ENCODE measurements at places on chromosomes 5 and 9.

DNA sequence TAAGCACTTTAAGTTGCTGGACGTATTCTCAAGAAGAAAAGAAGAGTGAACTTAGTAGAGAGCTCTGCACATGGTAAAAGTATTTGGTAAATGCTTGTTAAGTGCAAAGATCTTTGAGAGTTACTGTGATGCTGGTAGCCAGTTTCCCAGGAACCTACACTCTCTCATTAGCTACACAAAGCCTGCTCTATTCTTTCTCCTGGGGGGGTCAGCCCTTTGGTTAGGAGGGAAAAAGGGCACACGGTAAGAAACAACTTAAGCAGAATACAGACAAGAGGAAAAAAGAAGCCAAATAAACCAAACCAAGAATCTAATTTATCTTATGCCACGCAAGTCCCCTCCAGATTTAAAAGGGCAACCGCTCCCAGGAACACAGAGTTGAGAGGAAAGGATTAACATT, 1100.1 kb upstream of the CDH10 start:
- no peak for DNase-seq

GRCh38 chr9:119298076-119298853, 71.0 kb downstream of the BRINP1 start:
- DNase-seq = no peak

DNA sequence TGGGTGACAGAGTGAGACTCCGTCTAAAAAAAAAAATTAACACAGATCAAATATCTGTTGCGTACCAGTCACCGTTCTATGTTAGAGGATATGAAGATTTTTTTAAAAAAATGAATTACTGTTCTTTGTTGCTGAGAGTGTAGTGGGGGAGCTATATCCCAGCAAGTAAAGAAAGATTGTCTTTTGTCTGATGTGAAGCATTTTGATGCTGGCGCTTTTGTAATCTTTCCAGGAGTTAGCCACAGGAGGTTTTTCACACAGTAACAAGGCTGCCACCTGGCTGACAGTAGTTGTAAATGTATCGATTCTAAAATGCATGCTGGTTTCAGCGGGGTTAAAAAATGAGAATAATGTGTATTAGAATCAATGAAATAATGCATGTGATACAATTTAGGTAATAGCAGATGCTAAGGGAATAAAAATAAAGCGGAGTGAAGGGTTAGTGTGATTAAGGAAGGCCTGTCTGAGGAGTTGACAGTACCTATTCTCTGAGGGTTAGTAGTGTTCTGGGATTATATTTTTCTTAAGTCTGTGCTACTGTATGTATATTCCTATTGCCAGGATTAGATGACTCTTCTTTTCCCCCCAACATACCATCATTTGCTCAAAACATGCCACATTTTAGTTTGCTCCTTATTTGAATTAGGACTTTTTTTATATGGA, 3.4 kb downstream of the LMNB1 start:
- DNase-seq = no peak

- DNase-seq = peak; percentile 69
These were observed at the start of gene FREM1 for GRCh38 chr9:14909961-14910805. FREM1 (minus strand) TSS chr9:14910428; CDS start chr9:14868977, 41,451 bp downstream.

DNA sequence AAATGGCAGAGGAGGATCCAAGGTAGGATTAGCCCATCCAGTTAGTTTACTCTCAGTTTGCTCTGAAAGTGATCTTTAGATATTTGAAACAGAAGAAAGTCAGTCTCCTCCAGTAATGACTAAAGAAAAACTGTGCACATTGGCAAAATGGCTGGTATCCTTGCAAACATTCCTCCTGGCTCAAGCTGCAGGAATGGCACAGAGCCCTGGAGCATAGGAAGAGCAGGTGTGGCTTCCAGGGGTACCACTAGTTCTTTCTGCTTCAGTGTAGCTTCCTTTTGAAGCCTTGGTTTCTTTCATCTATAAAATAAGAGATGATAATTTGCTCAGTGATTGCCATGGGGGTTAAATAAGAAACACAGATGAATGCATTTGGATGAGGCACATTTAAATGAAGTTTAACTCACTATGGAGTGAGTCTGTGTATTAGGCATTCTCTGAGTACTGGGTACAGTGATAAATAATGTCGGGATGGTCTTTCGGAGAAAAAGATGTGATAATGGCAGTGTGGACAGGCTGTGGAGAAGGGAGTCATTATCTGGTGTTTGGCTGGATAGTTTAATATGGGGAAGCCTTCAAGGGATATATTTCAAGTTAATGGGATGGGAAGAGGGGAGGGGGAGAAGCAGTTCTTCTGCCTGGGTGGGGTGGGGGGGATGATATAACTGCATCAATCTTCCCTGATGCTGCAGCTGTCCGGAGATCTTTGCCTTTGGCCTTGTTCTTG, 217.3 kb upstream of the KLF4 start:
- DNase-seq = no peak

DNA sequence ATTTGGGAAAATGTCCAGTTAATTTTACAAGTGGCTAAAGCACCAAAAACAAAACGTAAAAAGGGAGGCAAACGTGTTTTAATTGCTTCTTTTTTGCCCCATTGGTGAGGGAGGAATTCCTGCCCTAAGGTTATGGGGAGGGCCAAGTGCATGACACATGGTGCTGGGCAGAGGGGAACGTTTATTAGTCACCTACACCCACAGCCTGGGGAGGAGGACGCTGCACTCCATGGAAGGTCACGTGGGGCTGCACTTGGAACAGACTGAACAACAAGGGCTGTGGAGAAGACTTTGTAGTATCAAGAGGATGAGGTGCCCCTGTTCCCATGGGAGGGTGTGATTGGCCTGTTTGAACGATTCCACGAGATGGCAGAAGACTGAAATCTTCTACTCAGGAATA, 13.7 kb upstream of the ADAMTS16 start:
- DNase-seq = no peak

GRCh38 chr9:80649001-80649420, 1040.3 kb downstream of the TLE1 start:
- DNase-seq = no peak

GRCh38 chr5:169272111-169272510, 28.8 kb downstream of the SLIT3 start:
- DNase-seq = no peak

GRCh38 chr5:131386779-131387178, 122.9 kb downstream of the CDC42SE2 start:
- DNase-seq = no peak

DNA sequence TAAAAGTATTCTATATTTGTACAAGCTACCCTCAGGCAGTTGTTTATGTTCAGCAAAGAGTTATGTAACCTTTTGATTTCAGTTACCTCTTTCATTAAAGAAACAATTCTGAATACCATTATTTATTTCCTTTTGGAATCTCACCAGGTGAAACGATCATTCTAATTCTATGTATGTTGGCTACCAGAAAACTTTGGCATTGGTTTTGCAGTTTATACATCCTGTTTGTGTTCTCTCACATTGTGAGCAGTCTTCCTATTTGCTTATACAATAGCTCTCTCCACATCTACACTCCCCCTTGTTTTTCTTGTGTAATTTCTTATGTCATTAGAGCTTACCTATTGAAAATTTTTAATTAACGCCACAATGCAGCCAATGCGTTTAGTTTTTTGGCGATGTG, 276.0 kb upstream of the MPDZ start:
- DNase-seq = no peak

DNA sequence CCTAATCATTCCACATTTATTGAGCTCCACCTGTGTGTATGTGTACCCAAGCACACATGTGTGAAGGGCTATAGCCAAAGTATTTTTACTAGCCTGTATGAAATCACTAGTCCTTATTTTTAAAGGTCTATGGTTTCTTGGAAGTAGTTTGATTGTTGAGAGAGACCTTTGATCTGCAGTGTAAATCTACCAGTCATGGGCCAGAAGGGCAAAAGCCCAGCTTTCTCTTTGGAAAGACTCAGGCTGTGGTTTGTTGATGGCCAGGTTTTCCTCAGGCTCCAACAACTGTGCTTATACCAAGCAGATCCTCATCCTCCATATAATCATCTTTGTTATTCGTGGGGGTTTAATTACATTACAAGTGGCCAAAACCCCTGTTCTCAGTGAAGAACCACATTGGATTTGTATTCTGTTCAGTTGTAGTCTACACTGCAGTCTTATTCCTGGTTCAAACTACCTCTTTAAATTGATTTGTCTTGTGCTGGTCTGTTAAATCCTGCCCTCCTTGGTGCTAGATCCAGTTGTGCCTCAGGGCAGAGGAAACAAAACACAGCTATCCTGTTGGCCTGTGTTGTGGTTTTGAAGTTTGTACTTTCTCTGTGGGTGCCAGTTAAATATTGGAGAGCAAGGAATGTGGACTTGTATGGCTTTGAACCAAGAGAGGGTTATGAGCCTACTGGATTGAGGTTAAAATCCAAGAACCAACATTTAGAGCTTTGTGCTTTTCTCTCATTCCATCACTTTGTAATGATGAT, 13.3 kb downstream of the CDC26 start:
- DNase-seq = no peak

- DNase-seq = no peak
These were observed 7.9 kb downstream of the GADD45G start for GRCh38 chr9:89612566-89613278.

DNA sequence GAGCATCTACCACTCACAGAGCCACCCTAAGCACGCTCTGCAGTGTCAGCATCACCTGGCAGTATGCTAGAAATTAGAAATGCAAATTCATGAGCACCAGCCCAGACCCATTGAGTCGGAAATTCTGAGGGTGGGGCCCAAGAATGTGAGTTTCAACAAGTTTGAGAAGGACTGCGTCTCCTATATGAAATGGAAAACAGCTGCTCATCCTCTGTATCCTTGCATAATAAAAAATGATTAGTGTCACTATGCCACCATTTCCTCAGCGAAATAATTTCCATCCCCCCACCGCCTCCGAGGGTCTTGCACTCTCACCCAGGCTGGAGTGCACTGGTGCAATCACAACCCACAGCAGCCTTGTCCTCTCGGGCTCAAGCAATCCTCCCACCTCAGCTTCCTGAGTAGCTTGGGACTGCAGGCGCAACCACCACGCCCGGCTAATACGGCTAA, 1.3 kb upstream of the IQGAP2 start:
- DNase-seq = no peak

DNA sequence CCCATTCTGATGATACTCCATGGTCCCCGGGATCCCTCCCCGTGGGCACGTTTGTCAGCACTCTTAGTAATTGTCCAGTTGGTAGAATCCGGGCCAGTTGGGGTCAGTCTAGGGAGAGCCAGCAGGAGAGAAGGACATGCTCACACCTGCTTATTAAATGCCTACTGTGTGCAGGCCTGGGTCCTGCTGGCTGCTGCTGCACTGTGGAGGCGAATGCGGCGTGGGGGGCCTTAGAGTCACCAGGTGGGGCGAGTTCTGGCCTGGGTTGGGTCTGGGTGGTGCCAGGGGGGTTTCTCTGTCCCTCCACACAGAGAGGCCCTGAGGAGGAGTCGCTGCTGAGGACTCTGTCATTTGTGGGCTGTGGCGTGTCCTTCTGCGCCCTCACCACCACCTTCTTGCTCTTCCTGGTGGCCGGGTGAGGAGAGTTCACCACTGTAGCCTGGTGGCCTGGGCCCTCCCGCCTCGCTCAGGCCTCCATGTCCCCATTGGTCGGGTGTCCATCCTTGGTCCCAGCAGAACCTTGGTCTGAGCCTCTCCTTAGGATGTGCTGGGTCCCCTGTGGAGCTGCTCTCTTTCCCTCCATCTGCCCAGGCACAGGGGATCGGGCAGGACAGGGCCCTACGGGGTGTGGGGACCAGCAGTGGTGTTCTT, 17.3 kb downstream of the ADGRD2 start:
- no peak for DNase-seq

DNA sequence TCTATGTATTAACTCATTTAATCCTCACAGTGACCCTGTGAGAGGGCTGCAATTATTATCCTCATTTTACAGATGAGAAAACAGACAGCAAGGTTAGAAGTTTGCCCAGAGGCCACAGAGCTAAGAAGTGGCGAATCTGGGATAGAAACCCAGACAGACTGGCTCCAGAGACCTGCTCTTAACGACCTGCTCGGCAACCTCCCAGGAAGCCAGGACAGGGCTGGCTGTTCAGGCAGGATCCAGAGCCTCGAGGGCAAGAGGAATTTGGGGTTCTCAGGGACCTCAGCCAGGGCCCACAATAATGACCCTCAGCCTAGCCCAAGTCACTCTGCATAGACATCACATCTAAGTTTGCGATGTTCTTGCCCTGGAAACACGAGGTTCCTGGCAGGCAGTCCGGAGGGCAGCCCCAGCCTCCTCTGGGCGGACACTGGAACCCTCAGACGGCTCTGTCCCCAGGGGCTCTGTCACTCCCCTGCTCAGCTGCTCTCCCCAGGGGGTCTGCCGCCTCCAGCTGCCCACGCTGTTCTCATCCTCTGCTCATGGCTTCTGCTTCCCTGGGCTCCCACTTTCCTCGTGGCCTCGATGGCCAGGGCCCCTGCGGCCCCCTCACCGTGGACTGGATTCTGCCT, 138.5 kb upstream of the ERCC6L2 start:
- DNase-seq = peak; percentile 11

DNA sequence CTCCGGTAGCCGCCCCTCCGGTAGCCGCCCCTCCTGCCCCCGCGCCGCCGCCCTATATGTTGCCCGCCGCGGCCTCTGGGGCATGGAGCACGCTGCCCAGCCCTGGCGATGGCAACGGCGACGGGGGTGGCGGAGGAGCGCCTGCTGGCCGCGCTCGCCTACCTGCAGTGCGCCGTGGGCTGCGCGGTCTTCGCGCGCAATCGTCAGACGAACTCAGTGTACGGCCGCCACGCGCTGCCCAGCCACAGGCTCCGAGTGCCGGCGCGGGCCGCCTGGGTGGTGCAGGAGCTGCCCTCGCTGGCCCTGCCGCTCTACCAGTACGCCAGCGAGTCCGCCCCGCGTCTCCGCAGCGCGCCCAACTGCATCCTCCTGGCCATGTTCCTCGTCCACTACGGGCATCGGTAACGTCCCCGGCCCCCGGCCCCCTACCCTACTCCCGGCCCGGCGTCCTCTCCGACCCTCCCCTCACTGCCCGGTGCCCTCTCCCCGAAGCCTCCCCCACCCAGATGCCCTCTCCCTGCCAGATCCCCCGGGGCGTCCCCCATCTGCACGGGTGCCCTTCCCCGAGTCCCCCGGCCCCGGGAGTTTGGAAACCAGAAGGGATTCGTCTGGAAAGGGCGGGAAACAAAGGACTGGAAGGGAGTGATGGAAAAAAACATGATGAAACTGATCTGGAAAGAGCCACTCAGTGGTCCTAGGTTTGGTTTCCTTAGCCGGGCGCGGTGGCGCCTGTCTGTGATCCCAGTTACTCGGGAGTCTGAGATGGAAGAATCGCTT, 417 bp downstream of the SRD5A1 start:
- DNase-seq = no peak

- no peak for DNase-seq
These were observed 53.3 kb downstream of the PLCXD3 start for GRCh38 chr5:41457094-41457493.

DNA sequence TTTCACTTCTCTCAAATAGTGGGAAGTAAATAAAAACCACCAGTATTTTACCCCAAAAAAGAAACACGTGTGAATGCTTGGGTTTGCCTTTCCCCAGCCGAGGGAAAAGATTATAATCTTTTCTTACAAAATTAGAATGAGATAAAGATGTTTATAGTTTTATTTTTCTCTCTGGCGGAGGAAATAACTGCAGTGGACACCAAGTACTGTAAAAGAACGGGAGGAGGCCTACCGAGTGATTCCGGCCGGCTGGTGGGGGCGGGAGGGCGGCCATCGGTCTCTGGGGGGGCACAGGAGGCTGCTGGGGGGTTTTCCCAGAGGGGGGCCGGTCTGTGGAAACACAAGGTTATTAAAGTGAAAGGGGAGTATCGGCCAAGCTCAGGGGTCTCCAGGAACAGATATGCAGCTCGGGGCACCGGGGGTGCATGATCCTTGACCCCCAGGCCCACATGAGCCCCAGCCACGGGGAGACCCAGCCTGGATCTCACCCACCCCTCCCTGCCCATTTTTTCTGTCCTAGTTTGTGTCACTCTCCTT, 29.4 kb downstream of the LCP2 start:
- no peak for DNase-seq
